Mesenchymal stem cell (in vitro differentiated cells and primary cell): ENCODE measurements at places on chromosomes 11 and 22.

DNA sequence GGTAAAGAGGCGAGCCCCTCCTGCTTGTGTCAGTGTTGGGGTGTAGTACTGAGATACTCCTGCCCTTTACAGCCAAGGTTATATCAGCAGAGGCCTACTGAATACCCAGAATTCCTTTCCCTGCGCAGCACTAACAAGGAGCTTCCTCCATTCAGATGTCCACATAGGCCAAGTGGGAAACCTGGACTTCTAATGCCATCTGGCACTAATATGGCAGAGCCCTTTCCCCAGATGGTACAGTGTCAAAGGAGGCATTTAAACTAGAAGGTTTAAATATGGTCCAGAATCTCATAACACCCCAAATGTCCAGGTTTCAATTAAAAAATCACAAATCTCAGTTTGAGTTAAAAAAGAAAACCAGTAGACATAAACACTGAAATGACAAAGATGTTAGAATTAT lies 68.8 kb downstream of the USP47 start:
- no peak for DNase-seq

GRCh38 chr11:134679592-134679991 lies 267.6 kb upstream of the B3GAT1 start:
- DNase-seq = no peak

GRCh38 chr11:828506-829175 lies 922 bp downstream of the CRACR2B start:
- no peak for DNase-seq

DNA sequence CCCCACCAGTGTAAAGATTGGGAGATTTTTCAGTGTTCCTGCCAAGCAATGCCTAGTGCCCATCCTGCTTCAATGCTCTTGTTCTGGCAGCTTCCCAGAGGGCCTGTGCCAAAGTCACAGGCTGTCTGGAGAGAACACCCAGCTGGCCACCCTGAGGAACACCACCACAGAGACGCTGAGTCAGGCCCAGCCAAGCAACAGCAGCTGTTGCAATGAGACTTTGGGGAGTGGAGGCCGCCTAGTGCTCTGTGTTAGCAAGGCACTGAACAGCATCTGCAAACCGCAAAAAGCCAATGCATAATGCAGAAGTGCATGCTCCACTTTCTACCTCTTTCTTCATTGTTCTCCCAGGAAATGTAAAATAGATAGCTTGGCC lies 168.1 kb downstream of the NXPE2 start:
- DNase-seq = peak; percentile 3

DNA sequence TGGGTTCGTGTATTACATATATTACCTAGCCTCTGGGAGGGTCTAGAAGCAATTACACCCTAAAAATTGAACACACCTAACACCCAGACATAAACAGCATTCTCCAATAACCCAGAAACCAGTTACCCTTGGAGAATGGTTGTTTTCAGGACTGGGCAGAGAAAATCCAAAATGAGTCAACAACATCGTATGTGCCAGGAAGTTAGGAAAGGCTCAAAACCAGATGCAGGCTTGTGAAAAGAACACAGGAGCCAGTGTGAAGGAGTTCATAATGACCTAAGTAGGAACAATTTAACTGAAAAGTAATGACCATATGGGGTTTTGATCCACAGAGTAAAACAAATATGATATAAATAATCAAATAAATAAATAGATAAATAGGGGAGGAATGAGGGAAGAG lies 5.1 kb upstream of the CLPB start:
- peak; percentile 71 for DNase-seq

GRCh38 chr11:35009944-35010342 lies 93.5 kb downstream of the PDHX start:
- no peak for DNase-seq

GRCh38 chr11:45755281-45755859 lies 49.6 kb upstream of the SLC35C1 start:
- no peak for DNase-seq

GRCh38 chr11:5226732-5227310 lies at the start of gene HBB:
HBB (minus strand) TSS chr11:5227071; CDS start chr11:5227021, 50 bp downstream.
- no peak for DNase-seq
